ENCODE measurements at places on chromosomes 4 and X. TPM values are rescaled to one million over a fixed set of nuclear protein-coding genes. Genes with fewer than 3 reads are reported as not detected.

The FREM3 gene
- total RNA-seq = not detected

The PAGE2 gene
- total RNA-seq = not detected

The NSUN7 gene
- 0.39 TPM for total RNA-seq

The TMEM31 gene
- not detected for total RNA-seq

The MTNR1A gene
- total RNA-seq = not detected

The IL21 gene
- 0.08 TPM for total RNA-seq

The PFKFB1 gene
- 0.31 TPM for total RNA-seq

The FGFBP2 gene
- 1.7 TPM for total RNA-seq

The GCNA gene
- 2.3 TPM for total RNA-seq

The SSX2 gene
- total RNA-seq = not detected

The CENPVL2 gene
- not detected for total RNA-seq

The HS6ST2 gene
- total RNA-seq = not detected

The GAGE12F gene
- total RNA-seq = not detected

The CXCL1 gene
- total RNA-seq = not detected

The CTAG2 gene
- total RNA-seq = not detected

The STOX2 gene
- not detected for total RNA-seq

The TMPRSS11F gene
- not detected for total RNA-seq

The FRMD7 gene
- not detected for total RNA-seq

The SLC10A6 gene
- total RNA-seq = not detected

The MPP1 gene
- total RNA-seq = 10.7 TPM

The SMIM43 gene
- not detected for total RNA-seq

The CLTRN gene
- 0.44 TPM for total RNA-seq

The SPINK2 gene
- total RNA-seq = 5.2 TPM

The SHROOM3 gene
- not detected for total RNA-seq

The MCTS1 gene
- 10.1 TPM for total RNA-seq

The STAP1 gene
- 2.7 TPM for total RNA-seq

The GYG2 gene
- total RNA-seq = not detected

The BLTP1 gene
- total RNA-seq = 86.9 TPM

The VCX3A gene
- total RNA-seq = not detected

The CFP gene
- 18.3 TPM for total RNA-seq

The GJB1 gene
- not detected for total RNA-seq

The TNIP3 gene
- total RNA-seq = 0.66 TPM

The DCAF8L1 gene
- not detected for total RNA-seq

The NLGN4X gene
- total RNA-seq = 0.08 TPM

The ASMT gene
- total RNA-seq = 0.50 TPM

The NPY1R gene
- total RNA-seq = not detected

The F11 gene
- total RNA-seq = not detected
